ENCODE measurements at places on chromosomes 11 and 22.

GRCh38 chr11:94325681-94326080, 21.3 kb downstream of the IZUMO1R start:
- no peak for DNase-seq

- DNase-seq = no peak
Observed at GRCh38 chr11:70661761-70662501, 263.6 kb downstream of the CTTN start.

DNA sequence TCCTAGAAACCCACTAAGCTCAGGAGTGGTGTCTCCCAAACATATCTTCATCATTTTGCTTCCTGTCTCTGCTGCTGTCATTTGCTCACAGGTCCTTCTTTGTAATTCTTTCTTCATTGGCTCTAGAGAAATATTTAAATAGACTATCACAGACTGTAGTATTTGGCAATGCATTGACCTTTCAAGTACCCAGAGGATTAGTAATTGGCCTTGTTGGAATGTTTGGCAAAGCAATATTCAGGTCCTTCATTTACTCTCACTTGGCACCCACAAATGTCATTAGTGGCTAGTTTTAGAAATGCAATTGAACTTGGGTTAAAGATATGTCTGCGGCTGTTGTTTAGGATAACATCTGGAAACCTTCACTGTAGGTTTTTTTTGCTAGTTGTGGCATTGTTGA, 11.6 kb downstream of the OR4C5 start:
- DNase-seq = no peak

DNA sequence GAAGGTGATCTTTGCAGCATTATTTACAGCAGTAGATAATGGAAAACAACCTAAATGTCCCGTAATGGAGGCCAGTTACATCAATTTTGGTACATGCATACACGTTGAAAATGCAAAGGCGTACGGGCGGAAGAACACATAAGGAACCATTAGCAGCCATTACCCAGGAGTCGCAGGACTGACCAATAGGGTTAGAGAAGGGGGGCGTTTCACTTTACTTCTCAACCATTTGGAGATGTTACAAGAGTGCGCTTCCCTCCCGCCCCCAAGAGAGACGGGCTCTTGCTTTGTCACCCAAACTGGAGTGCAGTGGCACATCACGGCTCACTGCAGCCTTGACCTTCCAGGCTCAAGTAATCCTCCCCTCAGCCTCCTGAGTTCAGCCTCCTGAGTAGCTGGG, 52.8 kb upstream of the SLC35C1 start:
- no peak for DNase-seq

All from Right ventricle myocardium inferior (tissue), 1 donor.